A549 (cell line): ENCODE measurements at places on chromosomes 5 and 9. TPM values are rescaled to one million over a fixed set of nuclear protein-coding genes. Genes with fewer than 3 reads are reported as not detected.

Gene RIOK2
- 14.2 to 16.0 TPM (median 14.7 TPM) in 3 replicates for polyA plus RNA-seq

Gene FGF10
- not detected in 3 replicates for polyA plus RNA-seq

Gene CD14
- 2.0 to 3.5 TPM (median 2.9 TPM) in 3 replicates for polyA plus RNA-seq

Gene TPD52L3
- not detected in 3 replicates for polyA plus RNA-seq

Gene BRINP1
- polyA plus RNA-seq = 0.14 to 0.45 TPM (median 0.17 TPM) in 3 replicates

Gene PCDHB2
- 2.7 to 3.4 TPM (median 3.0 TPM) in 3 replicates for polyA plus RNA-seq

Gene RASA1
- polyA plus RNA-seq = 18.0 to 19.1 TPM (median 18.3 TPM) in 3 replicates

Gene OR1Q1
- 0.10 to 0.11 TPM in 2 of 3 replicates, not detected in the other for polyA plus RNA-seq

Gene ARL14EPL
- polyA plus RNA-seq = 0.05 to 0.12 TPM (median 0.12 TPM) in 3 replicates

Gene PHF24
- polyA plus RNA-seq = not detected in 3 replicates

Gene ECM2
- polyA plus RNA-seq = 0.25 to 0.41 TPM (median 0.35 TPM) in 3 replicates

Gene STK32A
- polyA plus RNA-seq = 0.45 to 0.63 TPM (median 0.50 TPM) in 3 replicates

Gene JAKMIP2
- not detected in 3 replicates for polyA plus RNA-seq

Gene STPG3
- polyA plus RNA-seq = not detected in 3 replicates

Gene SYK
- polyA plus RNA-seq = 0.01 to 0.03 TPM in 2 of 3 replicates, not detected in the other

Gene TTC16
- not detected in 3 replicates for polyA plus RNA-seq

Gene GAS1
- 0.03 TPM in 1 of 3 replicates, not detected in the others for polyA plus RNA-seq

Gene TAF11L5
- not detected in 3 replicates for polyA plus RNA-seq

Gene CLIC3
- polyA plus RNA-seq = 5.1 to 6.6 TPM (median 6.4 TPM) in 3 replicates

Gene SLC22A4
- polyA plus RNA-seq = 3.2 to 4.2 TPM (median 3.6 TPM) in 3 replicates

Gene PCDHB10
- 0.04 TPM in 1 of 3 replicates, not detected in the others for polyA plus RNA-seq

Gene PCDHA6
- polyA plus RNA-seq = 0.03 to 0.07 TPM (median 0.04 TPM) in 3 replicates

Gene SREK1IP1
- 7.5 to 7.9 TPM (median 7.5 TPM) in 3 replicates for polyA plus RNA-seq

Gene ARSB
- 7.6 to 8.6 TPM (median 8.4 TPM) in 3 replicates for polyA plus RNA-seq

Gene CCDC192
- polyA plus RNA-seq = not detected in 3 replicates

Gene HMCN2
- polyA plus RNA-seq = 0.01 to 0.04 TPM in 2 of 3 replicates, not detected in the other
